ENCODE measurements at places on chromosomes 5 and 9. TPM values are rescaled to one million over a fixed set of nuclear protein-coding genes. Genes with fewer than 3 reads are reported as not detected.

Gene STKLD1
- 0.98 TPM for total RNA-seq

Gene PCDHGA9
- 2.0 TPM for total RNA-seq

Gene ABHD17B
- total RNA-seq, result 130 TPM

Gene PRRC1
- total RNA-seq, result 36.2 TPM

Gene PCDHGA11
- 6.7 TPM for total RNA-seq

Gene ZNF462
- 2.9 TPM for total RNA-seq

Gene ZNF879
- 6.4 TPM for total RNA-seq

Gene CORO2A
- total RNA-seq, result 0.76 TPM

Gene SOHLH1
- total RNA-seq, result not detected

Gene SGCD
- 4.8 TPM for total RNA-seq

Gene C9orf153
- total RNA-seq, result 0.34 TPM

Gene SPTLC1
- 112 TPM for total RNA-seq

Measured in dermis lymphatic vessel endothelial cell (primary cell).